ENCODE measurements at places on chromosomes 12 and 14.

GRCh38 chr14:68820536-68820935, 27.7 kb upstream of the ZFP36L1 start:
- no peak for DNase-seq

DNA sequence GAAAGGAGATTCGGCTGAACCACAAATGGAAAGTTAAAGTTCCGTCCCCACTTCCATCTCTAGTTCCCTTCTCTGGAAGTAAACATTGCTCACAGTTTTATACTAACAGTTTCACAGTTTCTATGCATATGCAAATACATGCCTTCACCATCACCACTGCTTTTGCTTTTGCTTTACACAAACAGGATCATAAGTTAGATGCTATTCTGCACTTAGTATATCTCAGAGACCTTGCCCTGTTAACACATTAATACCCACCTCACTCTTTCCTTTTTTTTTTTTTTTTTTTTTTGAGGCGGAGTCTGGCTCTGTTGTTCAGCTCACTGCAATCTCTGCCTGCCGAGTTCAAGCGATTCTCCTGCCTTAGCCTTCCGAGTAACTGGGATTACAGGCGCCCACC, 890 bp downstream of the TEP1 start:
- no peak for DNase-seq

DNA sequence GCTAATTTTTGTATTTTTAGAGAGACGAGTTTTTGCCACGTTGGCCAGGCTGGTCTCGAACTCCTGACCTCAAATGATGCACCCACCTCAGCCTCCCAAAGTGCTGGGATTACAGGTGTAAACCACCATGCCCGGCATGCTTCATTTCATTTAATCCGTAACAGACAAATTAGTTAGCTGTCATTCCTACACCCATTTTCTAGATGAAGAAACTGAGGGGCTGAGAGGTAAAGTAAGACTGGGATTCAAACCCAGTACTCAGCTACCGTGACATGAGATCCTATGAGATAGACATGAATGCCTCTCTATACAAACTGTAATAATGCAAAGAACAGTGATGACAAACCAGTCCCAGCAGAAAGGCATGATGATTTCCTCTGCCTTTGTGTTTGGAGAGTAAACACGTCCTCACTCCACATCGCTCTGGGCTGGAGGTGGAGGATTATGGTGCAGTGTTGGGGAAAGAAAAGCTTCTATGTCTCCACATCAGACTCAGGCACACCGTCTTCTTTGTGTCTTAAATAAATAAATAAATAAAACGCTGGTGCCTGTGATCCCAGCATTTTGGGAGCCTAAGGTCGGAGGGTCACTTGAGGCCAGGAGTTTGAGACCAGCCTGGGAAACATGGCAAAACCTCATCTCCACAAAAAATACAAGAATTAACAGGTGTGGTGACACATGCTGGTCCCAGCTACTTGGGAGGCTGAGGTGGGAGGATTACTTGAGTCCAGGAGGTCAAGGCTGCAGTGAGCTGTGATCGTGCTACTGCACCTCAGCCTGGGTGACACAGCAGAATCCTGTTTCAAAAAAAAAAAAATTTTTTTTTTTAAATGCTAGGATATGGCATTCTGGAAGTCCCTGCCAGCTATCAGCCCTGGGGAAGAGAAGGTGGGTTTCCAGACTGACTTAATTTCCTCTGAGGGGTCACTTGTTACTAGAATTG, 10.5 kb downstream of the VSX2 start:
- no peak for DNase-seq

GRCh38 chr14:50339178-50339804, 27.2 kb downstream of the DMAC2L start:
- DNase-seq = no peak

DNA sequence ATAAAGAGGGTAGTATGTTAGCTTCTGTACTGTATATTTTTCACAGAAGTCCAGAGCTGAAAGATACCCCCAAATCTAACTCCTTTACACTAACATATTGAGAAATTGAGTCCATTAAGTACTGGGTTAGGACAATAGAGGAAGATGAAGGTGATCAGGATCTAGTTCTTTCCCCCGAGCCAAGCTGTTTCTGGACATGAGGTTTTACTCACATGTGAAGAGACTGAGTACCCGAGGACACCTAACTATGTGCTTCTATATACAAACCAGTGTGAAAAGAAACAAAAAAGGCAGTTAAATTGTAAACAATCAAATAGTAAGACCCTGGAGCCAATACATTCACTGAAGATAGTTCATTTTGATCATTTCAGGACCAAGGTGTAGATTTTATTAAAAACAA, 3.8 kb upstream of the TRHDE start:
- no peak for DNase-seq

DNA sequence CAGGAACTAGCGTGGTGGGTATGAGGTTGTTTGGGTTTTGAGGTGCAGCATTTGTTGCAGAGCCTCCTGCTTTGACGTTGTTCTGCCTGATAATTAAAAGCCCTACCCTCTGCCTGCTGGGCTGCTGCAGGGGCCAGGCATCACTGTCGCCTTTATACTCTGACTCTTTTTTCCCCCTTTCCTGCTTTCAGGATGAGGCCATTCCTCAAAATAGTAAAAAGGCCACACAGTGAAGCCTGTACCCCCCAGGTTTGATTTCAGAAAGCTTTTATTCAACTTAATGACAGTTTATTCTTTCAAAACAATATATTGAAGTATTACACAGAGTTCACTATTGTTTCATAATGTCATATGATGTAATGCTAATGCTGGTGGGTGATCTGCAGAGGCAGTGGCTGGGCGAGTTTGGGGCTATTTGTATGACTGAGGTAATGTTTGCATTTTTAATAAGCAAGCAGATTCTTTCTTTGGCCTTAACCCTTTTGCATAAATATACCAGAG, 9.1 kb downstream of the BORCS5 start:
- no peak for DNase-seq

- DNase-seq = no peak
These were observed 13.0 kb upstream of the PYGL start for GRCh38 chr14:50957296-50957695.

DNA sequence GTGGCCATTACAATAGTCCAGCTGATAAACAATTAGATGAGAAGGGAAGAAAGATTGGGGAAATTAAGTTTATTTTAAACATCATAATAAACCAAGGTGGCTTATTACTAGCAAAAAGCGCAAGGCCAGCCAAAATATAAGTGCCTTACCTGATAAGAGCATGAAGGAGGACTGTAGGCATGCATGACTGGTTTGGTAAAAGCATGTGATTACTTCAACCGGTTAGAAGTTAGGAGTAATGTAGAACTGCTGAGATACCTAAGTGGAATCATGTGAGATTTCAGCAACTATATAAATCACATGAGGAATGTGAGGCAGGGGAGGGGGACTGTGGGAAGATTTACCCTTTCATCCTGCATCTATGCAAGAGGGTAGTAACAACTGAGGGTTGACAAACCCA, 59.7 kb upstream of the CCDC196 start:
- no peak for DNase-seq

DNA sequence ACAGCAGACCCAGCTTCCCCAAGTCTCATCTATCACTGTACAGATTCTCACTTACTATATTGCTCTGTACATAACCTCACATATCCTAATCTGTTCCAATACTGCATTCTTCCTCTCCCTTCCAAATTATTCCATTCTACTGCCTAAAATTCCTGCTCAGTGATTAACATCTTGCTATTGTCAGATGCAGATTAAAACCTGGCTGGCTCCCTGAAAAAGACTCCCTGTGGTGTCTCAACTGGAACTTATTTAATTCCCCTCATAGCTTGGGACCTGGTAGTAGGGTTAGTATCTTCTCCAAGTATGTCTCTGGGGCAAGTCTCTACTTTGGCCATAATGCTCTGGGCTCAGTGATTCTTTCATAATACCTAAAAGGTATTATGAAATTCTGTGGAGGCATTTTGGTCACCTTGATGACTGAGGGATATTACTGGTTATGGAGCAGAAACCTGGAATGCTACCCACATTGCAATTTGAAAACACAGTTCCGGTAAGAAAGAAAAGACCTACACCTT, 55.8 kb downstream of the PAWR start:
- peak; percentile 81 for DNase-seq
